ENCODE measurements at places on chromosomes 2 and 18.

- DNase-seq, result no peak
Measured at GRCh38 chr2:69026026-69026425, 13.0 kb downstream of the ANTXR1 start.

DNA sequence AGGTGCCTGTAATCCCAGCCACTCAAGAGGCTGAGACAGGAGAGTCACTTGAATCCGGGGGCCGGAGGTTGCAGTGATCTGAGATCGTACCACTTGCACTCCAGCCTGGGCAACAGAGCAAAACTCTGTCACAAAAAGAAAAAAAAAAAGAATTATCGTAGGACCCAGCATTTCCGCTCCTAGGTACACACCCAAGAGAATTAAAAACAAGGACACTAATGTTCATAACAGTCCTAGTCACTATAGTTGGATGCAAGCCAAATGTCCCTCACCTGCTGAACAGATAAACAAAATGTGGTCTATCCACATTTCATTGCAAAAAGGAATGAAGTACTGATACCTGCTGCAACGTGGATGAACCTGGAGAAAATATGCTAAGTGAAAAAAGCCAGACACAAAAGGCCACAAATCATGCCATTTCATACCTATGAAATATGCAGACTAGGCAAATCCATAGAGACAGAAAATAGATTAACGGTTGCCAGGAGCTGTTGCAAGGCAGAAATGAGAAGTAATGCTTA is 21.2 kb downstream of the ADRA2B start:
- no peak for DNase-seq

DNA sequence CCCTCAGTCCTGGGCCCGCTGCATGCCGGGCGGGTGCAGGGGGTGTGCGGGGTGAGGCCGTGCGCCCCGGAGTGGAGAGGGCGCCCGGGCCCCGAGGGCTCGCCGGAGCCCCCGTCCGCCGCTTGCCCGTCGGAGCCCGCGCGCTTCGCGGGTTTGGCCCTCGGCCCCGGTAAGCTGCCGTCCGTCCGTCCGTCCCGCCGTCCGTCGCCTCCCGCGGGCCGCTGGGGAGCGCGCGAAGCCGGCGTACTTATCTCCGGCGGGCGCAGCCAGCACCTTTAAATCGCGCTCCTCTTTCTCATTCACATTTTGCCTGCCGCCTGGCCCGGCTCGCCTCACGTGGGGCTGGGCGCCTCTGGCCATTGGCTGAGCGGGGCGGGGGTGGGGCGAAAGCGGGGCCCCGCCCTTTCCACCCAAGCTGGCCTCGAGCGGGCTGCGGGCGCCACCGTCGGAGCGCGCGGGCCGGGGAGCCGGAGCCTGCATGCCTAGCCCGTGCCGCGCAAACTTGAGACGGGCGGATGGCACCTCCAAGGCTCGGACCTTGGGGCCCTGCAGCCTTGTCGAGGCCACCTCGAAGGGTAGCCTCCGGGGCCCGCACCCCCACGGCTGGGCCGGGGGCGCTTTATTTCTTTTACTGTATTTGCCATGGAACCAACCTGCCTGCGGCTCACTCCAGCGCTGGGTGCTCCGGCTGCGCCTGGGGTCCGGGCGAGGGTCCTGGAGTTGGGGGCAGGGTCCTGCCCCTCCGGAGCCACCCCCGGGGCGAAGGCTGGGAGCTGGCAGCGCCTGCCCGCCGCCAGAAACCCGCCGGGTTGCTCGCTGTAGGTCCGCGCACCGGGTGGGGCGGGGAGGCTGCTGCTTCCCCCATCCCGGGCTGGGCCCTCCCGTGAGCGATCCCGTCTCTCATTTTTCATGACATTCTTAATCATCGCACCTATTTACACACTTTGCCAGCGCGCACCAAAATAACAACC is at the start of gene GBX2:
Gene GBX2 (minus strand): TSS at position 277 of the 971 bp plus-strand sequence. CDS start 415 bp downstream, outside the sequence.
- DNase-seq, result no peak

GRCh38 chr18:40911582-40912254 is 1043.3 kb upstream of the PIK3C3 start:
- DNase-seq, result no peak

- no peak for DNase-seq
Measured at GRCh38 chr2:230471074-230471473, 55.1 kb downstream of the SP100 start.

- DNase-seq, result no peak
Measured at GRCh38 chr18:7927119-7927518, 360.0 kb downstream of the PTPRM start.

- DNase-seq, result no peak
Measured at GRCh38 chr2:100757621-100758394, 62.1 kb upstream of the NPAS2 start.

GRCh38 chr2:85111819-85112281 is 21.3 kb upstream of the TCF7L1 start:
- no peak for DNase-seq

DNA sequence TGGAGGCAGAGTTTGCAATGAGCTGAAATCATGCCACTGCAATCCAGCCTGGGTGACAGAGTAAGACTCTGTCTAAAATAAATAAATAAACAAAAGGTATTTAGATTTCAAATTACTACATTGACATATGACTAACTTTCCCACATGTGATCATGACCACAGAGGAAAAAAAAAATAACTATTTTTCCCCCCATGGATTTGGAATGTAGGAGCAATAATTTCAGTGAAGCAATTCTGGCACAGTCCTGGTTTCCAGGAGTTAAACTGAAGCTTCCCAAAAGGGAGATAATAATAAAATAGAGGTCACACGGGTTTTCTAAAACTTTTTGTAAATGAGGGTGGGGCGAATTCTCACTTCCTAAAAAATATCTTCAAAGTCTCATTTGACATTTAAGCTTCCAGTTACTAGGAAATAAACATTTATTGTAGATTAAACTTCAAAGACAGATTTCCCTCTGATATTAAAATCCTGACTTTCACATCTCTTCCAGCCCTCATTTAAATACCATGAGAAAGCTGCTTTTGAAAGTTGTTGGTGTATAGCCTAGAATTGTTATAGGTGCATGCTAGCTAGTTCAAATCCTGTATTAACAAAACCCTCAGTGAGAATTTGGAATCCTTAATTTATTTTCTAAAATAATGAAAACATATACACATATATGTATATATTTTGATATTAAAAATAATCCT is 20.7 kb downstream of the SLC19A3 start:
- no peak for DNase-seq

GRCh38 chr18:49853436-49853835 is 40.1 kb upstream of the ACAA2 start:
- no peak for DNase-seq

GRCh38 chr2:238225911-238226697 is 13.7 kb downstream of the HES6 start:
- no peak for DNase-seq

DNA sequence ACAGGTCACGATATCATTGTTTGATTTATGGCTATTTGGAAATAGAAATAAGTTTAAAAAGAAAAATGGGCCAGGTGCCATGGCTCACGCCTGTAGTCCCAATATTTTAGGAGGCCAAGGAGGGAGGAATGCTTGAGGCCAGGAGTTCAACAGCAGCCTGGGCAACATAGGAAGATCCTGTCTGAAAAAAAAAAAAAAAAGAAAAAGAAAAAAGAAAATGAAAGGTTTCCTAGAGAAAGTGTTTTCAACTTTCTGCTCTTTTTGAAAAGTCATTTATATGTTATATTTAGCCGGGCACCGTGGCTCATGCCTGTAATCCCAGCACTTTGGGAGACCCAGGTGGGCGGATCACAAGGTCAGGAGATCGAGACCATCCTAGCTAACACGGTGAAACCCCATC is 3.2 kb downstream of the NDUFB3 start:
- DNase-seq, result no peak

DNA sequence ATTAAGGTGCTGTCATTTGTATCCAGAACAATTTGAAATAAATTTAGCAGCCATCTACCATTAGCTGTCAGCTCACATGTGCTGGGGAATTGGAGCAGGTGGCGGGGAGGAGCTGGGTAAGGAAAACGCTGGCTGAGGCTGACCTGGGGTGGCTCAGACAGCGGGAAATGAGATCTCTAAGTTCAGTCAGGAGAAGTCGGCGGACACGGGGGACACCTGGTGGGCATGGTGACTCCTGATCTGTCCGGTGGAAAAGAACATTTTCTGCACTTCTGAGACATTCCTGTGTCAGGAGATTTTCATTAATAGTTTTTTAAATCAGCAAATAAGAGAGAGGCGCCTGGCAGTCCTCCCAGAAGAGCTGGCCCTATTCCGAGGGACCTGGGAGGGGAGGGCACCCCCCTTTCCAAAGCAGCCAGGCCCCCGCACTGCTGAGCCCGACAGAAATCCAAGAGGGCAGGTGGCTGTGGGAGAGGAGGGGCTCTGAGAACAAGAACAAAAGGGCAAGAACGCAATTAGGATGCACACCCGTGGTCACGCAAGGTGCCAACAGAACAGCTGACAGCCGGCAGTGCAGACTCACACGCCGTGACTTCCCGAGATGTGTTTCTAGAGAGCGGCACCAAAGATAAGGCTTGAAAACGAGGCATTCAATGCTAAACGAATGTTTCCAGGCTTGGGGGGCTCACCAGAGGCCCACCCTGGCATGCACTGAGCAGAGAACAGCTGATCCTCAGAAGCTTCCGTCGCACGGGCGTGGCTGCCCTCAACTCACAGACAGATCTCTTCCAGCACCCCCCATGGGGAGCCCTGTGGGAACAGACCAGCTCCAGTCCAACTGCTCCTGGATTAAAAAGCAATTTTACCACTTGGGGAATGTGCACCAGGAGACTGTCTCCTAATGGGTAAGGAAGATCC is 26.4 kb downstream of the SLC66A2 start:
- DNase-seq, result no peak

DNA sequence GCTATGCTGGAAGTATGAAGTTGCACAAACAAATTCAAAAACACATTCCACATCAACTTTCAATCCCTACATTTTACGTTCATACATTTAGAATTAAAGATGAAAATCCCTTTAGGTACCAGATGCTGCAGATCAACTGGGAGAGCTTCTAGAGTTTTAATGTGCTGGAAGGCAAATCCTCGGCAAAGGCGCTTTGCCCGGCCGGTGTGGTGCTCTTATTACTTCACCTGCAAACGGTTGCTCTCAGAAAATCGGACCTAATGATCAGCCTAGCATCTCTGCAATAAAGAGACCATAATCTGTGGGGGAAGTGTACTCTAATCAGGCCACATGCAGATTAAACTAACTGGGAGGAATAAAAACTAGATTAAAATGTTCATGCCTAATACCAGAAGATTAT is 513.8 kb downstream of the ZEB2 start:
- no peak for DNase-seq

- no peak for DNase-seq
Measured at GRCh38 chr18:14026199-14026598, 106.0 kb downstream of the ZNF519 start.

GRCh38 chr2:127612111-127612822 is 33.7 kb upstream of the GPR17 start:
- no peak for DNase-seq

DNA sequence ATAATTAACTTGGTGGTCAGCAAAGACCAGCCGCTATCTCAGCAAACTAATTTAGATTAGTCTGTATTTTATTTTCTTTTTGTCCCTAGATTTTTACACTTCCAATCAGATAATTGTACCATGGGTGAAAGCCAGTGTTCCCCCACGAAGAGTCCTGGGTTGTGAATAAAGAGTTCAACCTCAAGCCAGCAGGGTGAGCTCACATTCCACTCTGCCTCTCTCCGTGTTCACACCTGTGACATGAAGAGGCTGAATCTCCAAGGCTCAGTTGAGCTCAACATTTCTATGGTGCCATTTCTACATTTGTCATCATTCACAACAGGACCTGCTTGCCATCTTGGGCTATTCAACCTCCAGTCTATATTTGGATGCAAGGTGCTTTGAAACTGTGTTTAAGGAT is 771.5 kb downstream of the GALR1 start:
- no peak for DNase-seq

GRCh38 chr2:105883911-105884694 is 139.4 kb downstream of the NCK2 start:
- no peak for DNase-seq

DNA sequence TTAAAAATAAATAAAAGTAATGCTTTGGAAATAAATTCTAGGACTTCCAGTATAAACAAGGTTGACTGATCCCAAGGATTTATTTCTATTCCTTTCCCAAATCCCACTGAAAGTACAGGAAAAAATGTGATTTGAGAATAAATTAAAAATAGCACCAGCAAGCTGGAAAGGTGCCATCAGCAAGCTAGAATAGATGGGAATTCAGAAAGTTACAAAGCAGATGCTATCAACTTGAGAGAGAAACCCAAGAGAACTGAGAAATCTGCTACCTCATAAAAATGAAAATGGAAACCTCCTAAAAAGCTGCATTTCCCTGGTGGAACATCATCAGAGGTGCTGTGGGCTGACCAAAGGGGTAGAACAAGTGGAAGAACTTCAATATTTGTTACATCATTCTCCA is 148.6 kb upstream of the KCNJ3 start:
- no peak for DNase-seq

GRCh38 chr18:10838553-10838952 is 310.8 kb downstream of the PIEZO2 start:
- no peak for DNase-seq

DNA sequence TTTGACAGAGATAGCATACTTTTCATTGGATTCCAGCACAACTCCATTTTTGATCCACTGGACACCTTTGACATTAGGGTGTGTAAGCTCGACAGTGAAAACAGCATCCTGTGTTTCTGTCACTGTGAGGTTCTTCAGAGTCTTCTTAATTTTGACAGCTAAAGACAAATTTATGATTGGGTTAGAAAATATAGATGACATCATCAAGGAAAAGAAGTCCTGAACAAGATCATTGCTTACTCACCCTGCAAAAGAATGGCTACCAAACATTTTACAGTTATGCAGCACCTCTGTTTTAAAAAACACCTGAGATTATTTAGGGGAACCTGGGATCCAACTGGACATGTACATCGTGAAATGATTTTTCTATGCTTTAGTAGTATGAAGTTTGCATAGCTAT is 36.7 kb downstream of the TTN start:
- DNase-seq, result no peak

GRCh38 chr2:102235491-102235890 is 48.7 kb downstream of the IL1RL2 start:
- no peak for DNase-seq

DNA sequence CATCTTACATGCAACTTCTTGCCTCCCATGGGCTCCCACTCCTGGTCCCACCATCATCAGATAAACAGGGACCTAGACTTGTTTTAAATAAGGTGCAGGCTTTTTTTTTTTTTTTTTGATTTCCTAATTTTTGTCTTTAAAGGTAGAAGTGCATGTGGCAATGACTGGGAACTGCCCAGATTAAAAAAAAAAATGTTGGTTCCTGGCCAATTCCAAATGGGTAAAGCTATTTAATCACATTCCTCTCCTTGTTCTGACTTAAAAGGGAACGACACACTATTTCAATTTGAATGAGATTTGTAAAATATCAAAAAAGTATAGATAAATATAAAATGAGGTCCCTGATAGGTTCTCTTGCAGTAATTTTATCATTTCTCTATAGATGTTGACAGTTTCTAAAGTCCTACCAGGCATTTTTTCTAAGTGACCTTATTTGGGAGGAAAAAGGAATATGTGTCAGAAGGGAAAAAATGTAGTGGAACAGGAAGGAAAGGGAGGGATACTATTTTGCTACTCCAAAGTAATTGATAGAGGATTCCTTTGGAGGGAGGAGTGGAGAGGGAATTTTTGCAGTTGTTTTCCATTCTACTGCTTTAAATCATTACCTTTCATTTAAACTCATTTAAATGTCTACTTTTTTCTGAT is 43.3 kb downstream of the DDX1 start:
- no peak for DNase-seq

All from stimulated activated CD8-positive, alpha-beta memory T cell treated with anti-CD3 and anti-CD28 coated beads, Interleukin-7, amount 100 ng/mL, for 1 hour (primary cell).